WTC11 (cell line): ENCODE measurements at places on chromosomes 2 and 18.

GRCh38 chr18:49563701-49564517 lies 2.1 kb downstream of the LIPG start:
- no peak for DNase-seq

- no peak for DNase-seq
Observed at GRCh38 chr2:145423809-145424208, 903.9 kb upstream of the ZEB2 start.

DNA sequence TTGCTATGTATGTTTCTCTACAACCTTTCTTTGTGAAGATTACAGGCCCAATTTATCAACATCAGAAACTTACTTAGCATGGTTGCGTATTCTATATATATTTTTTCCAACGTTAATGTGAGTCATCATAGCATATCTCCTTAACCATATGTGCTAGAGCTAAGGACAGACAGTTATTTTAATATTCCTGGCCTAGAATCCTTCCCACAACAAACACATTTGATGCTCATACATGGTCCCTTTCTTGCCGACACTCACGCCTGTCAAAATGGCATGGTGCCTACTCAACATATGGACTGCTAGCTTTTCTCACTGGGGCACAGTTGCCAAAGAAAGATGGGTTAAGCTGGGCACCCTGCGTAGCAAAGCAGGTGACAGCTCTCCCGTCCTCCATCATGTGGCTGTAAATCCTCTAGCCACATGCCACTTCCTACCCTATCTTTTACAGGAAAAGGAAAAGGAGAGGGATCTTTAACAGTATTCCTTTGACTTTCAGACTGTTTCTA lies 75.2 kb upstream of the GALNT5 start:
- no peak for DNase-seq

GRCh38 chr2:26477126-26477910 lies 606 bp downstream of the OTOF start:
- DNase-seq, result no peak

DNA sequence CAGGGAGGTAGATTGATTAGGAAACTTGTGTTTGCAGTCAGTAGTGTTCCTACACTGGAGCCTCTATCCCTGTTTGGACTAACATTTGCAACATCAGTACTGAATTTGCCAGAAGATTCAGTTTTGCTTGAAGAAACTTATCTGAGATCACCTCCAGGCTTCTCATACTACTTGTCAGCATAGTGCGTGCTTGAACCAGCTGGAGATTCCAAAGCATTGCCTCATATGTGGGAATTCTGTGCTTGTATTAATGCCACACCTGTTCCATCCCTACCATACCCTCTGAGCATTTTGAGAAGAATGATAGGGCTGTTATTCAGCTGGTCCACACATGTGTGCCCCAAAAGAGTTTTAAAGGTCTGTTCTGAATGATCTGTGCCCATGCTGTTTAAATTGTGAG lies 148.7 kb downstream of the RAPGEF4 start:
- DNase-seq, result no peak

GRCh38 chr2:48464264-48464795 lies 65.6 kb upstream of the STON1 start:
- DNase-seq, result no peak

- DNase-seq, result no peak
Observed at GRCh38 chr2:97869722-97870346, 125.9 kb downstream of the TMEM131 start.

- no peak for DNase-seq
Observed at GRCh38 chr2:215466097-215466909, 30.4 kb upstream of the FN1 start.

GRCh38 chr2:233824373-233824772 lies 30.0 kb downstream of the HJURP start:
- no peak for DNase-seq

DNA sequence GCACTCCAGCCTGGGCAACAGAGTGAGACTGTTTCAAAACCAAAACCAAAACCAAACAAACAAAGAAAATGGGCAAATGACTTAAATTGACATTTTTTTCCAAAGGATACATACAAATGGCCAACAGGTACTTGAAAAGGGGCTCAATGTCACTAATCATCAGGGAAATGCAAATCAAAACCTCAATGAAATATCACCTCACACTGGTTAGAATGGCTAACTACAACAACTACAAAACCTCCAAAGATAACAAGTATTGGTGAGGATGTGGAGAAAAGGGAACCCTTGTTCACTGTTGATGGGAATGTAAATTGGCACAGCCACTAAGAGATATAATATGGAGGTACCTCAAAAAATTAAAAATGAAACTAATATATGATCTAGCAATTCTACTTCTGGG lies 213.2 kb upstream of the HS6ST1 start:
- no peak for DNase-seq

GRCh38 chr18:79856119-79857007 lies 58.6 kb downstream of the KCNG2 start:
- DNase-seq, result peak; percentile 49

DNA sequence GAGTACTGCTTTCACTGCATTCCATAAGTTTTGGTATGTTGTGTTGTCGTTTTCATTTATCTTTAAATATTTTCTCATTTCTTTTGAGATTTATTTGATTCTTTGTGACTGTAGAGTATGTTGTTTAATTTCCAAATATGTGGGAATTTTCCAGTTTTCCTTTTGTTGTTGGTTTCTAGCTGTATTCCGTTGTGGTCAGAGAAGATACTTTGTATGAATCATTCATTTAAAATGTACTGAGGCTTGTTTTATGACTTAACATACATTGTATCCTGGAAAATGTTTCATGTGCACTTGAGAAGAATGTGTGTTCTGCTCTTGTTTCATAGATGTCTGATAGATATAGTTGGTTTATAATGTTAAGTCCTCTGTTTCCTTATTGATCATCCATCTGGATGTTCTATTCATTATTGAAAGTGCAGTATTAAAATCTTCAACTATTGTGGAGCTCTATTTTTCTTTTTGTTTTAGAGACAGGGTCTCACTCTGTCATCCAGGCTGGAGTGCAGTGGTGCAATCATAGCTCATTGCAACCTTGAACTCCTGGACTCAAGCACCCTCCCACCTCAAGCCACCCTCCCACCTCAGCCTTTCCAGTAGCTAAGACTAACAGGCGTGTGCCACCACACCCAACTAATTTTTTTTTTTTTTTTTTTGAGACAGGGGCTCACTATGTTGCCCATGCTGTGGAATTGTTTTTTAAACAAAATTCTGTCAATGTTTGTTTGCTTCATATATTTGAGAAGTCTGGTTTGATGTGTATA lies 96.8 kb downstream of the TAF4B start:
- DNase-seq, result no peak

GRCh38 chr18:35680139-35680551 lies 98.6 kb downstream of the GALNT1 start:
- DNase-seq, result no peak

GRCh38 chr2:100184055-100184737 lies 41.8 kb upstream of the AFF3 start:
- no peak for DNase-seq

- DNase-seq, result peak; percentile 76
Observed at GRCh38 chr2:240437861-240438809, 2.7 kb downstream of the GPC1 start.

DNA sequence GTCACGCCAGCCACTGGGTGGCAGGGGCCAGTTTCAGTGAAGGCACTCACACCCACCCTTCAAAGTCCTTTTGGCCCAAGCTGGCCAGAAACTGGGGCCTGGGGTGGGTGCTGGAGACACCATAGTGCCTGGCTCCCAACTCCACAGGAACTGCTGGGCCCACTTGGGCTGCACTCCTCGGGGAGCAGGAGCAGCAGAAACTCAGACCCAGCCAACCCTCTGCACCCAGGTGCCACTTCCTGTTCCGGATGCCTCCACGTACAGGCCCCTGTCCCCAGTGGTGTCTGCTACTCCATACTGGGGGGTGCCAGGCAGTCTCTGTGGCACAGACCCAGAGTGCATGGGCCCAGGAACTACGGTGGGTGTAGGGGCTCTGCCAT lies 42.5 kb upstream of the ZNF519 start:
- no peak for DNase-seq

- DNase-seq, result no peak
Observed at GRCh38 chr2:6909431-6910385, 7.5 kb upstream of the RNF144A start.

GRCh38 chr2:236250909-236251579 lies 13.2 kb downstream of the ASB18 start:
- DNase-seq, result no peak

DNA sequence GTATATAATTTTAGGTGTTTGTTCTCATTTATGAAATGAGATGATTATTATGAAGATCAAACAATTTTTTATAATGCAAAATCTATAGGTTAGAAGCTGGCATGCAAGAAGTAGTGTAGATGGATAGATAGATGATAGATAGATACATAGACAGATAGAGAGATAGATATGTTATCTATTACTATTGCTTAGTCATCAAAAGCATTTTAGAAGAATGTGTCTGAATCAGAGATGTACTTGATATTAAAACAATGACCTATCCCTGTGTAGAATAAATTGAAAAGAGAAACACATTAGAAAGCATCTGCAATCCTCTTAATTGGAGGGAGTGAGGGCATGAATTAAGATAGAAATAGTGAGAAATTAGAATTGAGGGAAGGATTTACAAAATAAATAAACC lies 436.2 kb upstream of the NXPH2 start:
- DNase-seq, result no peak

- no peak for DNase-seq
Observed at GRCh38 chr2:169796441-169796840, 2.2 kb upstream of the SSB start.

DNA sequence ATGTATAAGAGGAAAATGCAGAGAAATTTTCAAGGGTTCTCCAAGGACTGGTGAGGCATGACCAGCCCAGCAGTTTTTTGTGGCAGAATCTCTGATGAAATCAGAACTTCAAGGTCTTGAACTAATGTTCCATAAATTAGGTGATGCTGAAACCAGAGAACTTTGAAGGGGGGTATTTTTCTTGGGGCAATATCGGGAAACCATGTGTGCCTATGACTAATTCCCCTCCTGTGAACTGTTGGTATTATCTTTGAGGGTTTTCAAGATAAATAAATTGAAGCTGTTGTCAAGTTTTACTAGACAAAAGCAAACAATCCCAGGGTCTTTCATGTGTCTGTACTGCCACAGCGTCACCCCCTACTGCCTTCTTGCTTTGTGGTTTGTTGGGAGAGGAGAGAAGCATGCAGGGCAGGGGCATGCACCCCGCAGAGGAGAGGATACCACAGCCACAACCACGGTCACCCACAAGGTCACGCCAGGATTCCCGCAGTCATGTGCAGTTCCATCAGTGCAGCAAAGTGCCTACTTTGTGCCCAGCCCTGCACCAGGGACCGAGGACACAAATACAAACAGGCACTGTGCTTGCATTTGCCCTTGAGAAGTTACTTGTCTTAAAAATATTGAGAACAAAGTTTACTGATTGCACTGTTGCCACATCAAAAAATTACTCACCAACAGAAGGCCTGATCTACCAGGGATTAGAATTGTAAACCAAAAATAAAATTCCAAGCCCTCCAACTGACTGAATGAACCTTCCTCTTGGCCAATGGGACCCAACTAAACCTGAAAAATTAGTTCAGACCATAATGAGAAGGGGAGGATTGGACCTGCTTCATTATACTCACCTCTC lies 413.3 kb upstream of the TRIB2 start:
- no peak for DNase-seq

GRCh38 chr2:127064642-127065250 lies 42.2 kb downstream of the BIN1 start:
- peak; percentile 51 for DNase-seq

DNA sequence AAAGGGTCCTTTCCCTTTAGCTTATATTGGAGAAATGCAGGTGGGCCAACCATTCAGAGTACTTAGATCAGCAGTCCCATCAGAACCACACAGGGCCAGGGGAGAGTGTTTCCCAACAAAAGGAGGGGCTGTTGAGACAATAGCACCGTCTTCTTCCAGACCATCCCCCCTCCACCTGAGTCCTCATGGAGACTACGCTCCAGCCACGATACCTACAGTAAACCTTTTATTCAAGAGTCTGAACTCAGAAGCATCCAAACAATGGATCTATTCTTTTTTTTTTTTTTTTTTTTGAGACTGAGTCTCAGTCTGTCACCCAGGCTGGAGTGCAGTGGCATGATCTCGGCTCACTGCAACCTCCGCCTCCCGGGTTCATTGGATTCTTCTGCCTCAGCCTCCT lies 25.7 kb upstream of the ZNF532 start:
- DNase-seq, result no peak
